GM23248 (cell line): ENCODE measurements at places on chromosomes 7 and 10. TPM values are rescaled to one million over a fixed set of nuclear protein-coding genes. Genes with fewer than 3 reads are reported as not detected.

DNA sequence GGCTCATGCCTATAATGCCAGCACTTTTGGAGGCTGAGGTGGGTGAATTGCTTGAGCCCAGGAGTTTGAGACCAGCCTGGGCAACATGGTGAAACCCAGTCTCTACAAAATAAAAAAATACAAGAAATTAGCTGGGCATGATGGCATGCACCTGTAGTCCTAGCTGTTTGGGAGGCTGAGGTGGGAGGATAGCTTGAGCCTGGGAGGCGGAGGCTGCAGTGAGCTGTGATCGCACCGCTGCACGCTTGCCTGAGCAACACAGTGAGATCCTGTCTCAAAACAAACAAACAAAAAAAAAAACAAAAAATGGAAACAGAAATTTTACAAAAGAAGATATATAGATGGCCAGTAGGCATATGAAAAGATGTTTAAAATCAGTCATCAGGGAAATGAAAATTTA, 57.1 kb downstream of the PTEN start:
- peaks cover 10% of the 10 kb centered on the region; the same call in 1 of the 2 replicates for H3K36me3 ChIP-seq
- no peak overlapping the region for H3K4me3 ChIP-seq

- no peaks in the 10 kb centered on the region for H3K27me3 ChIP-seq
- DNase-seq = peak; percentile 52
- peaks cover 46% of the 10 kb centered on the region for H3K4me1 ChIP-seq
- peaks cover 8% of the 10 kb centered on the region for H3K36me3 ChIP-seq
Observed at GRCh38 chr7:130996833-130997231, 262.8 kb upstream of the KLF14 start.

Gene MINDY3
- 38.2 and 43.1 TPM in 2 replicates for total RNA-seq

Gene SPRN
- 0.22 and 0.76 TPM in 2 replicates for total RNA-seq

DNA sequence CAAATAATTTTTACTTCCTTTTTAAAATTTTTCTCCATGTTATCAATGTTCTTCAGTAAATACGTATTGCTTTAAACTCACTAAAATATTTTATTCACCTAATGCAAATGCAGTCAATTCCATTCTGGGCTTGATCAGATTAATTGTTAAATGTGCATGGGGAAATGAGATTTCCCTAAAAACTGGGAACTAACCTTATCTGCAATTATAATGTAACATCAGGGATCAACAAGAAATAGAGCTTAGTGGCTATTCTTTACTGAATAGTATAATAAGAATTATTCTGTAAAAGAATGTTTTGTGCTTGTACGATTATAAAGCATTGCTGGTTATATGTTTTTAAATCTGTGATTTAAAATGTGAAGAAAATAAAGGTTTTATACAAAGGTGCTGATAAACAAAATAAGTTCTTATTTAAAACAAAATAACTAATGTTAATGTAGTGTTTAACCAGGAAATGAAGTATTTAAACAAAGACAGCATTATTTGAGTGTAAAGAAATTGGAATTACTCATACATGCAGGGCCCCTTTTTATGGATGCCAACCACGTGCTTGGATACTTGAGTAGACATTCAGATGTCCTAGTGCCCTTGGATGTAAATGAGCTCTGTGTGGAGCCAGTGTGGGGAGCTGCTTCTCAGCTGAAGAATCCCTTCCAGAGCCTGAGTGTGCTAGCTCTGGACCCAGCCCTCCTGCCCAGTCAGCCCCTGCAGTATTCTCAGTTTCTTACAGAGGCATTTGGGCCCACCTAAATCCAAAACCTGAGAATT, 84.2 kb downstream of the REEP3 start:
- no peaks in the 10 kb centered on the region for H3K27me3 ChIP-seq
- no peak overlapping the region for H3K27ac ChIP-seq
- peak; percentile 6 for DNase-seq
- H3K4me3 ChIP-seq = no peak overlapping the region
- H3K4me1 ChIP-seq = no peaks in the 10 kb centered on the region

GRCh38 chr10:86798611-86799010, 42.2 kb downstream of the BMPR1A start:
- H3K4me3 ChIP-seq = peak overlapping the region; percentile 26
- H3K27me3 ChIP-seq = no peaks in the 10 kb centered on the region
- H3K4me1 ChIP-seq = peaks cover 42% of the 10 kb centered on the region
- H3K36me3 ChIP-seq = no peaks in the 10 kb centered on the region
- no peak overlapping the region for H3K27ac ChIP-seq

GRCh38 chr7:34823650-34824258, 165.7 kb downstream of the NPSR1 start:
- peaks cover 12% of the 10 kb centered on the region for H3K27me3 ChIP-seq
- DNase-seq = peak; percentile 59
- no peaks in the 10 kb centered on the region for H3K36me3 ChIP-seq
- no peaks in the 10 kb centered on the region for H3K4me1 ChIP-seq
- H3K4me3 ChIP-seq = no peak overlapping the region

Gene TSPAN33
- total RNA-seq = 0.76 TPM in 2 replicates

Gene MCM10
- 3.4 and 5.2 TPM in 2 replicates for total RNA-seq

DNA sequence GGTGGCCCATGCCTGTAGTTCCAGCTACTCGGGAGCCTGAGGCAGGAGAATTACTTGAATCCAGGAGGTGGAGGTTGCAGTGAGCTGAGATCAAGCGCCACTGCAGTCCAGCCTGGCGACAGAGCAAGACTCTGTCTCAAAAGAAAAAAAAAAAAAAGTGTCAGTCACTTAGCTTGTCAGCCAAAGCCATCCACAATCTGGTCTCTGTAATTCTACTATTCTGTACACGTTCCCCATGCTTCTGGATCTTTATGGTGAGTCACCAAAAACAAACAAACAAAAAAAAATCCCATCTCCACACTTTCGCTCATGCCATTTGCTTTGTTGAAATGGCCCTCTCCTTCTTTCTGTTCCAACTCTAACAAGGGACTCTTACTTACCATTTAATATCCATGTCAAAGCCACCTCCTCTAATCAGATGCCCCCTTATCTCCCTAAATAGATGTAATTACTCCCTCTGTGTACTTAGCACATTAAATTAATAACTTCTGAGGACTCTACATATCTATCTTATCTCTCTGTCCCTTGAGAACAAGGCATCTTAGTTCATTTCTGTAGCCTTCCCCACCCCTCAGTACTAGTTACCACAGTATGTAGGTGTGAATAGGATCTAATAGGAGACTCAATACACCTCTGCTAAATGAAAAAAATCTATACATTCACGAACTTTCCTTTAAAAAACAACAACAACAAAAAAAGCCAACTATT, 128.4 kb downstream of the ELMO1 start:
- H3K4me1 ChIP-seq = no peaks in the 10 kb centered on the region
- H3K36me3 ChIP-seq = no peaks in the 10 kb centered on the region
- H3K27ac ChIP-seq = no peak overlapping the region
- DNase-seq = no peak
- H3K4me3 ChIP-seq = no peak overlapping the region

DNA sequence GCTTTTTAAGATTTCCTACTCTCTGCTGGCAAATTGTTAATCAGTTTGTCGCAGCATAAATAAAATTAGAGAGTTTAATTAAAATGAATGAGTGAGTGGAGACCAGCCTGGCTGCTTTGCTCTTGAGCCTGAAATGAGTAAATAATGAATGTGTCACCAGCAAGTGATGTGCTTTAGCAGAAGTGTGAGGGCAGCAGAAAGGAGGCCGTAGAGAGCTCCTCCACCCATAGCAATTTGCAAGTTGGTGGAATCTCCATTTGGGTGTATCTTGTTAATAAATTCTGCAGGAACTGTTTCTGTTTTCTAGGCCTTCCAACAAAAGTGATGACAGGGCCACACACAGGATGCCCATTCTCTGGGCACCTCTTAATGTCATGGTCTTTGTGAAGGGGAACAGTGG, 18.8 kb upstream of the ERCC6 start:
- DNase-seq = peak; percentile 23
- no peak overlapping the region for H3K4me3 ChIP-seq
- H3K27ac ChIP-seq = peak overlapping the region; percentile 50
- H3K36me3 ChIP-seq = no peaks in the 10 kb centered on the region
- H3K27me3 ChIP-seq = no peaks in the 10 kb centered on the region
- peaks cover 67% of the 10 kb centered on the region for H3K4me1 ChIP-seq

- no peak overlapping the region for H3K4me3 ChIP-seq
- no peaks in the 10 kb centered on the region for H3K27me3 ChIP-seq
- H3K4me1 ChIP-seq = peaks cover 6% of the 10 kb centered on the region; the same call in 1 of the 2 replicates
- H3K36me3 ChIP-seq = no peaks in the 10 kb centered on the region
- peak; percentile 73 for DNase-seq
Observed at GRCh38 chr7:75642810-75643486, 95.8 kb downstream of the HIP1 start.

GRCh38 chr7:107744345-107744750, 406 bp downstream of the CBLL1 start:
- no peak for DNase-seq
- peak overlapping the region; percentile 92 for H3K4me3 ChIP-seq
- H3K27me3 ChIP-seq = no peaks in the 10 kb centered on the region
- peaks cover 5% of the 10 kb centered on the region; the same call in 1 of the 2 replicates for H3K36me3 ChIP-seq
- H3K4me1 ChIP-seq = peaks cover 37% of the 10 kb centered on the region
- peak overlapping the region; percentile 93 for H3K27ac ChIP-seq

Gene HOXA5
- total RNA-seq = 0.25 and 4.0 TPM in 2 replicates
